Glomerular endothelial cell (primary cell): ENCODE measurements at places on chromosomes 12 and 14.

DNA sequence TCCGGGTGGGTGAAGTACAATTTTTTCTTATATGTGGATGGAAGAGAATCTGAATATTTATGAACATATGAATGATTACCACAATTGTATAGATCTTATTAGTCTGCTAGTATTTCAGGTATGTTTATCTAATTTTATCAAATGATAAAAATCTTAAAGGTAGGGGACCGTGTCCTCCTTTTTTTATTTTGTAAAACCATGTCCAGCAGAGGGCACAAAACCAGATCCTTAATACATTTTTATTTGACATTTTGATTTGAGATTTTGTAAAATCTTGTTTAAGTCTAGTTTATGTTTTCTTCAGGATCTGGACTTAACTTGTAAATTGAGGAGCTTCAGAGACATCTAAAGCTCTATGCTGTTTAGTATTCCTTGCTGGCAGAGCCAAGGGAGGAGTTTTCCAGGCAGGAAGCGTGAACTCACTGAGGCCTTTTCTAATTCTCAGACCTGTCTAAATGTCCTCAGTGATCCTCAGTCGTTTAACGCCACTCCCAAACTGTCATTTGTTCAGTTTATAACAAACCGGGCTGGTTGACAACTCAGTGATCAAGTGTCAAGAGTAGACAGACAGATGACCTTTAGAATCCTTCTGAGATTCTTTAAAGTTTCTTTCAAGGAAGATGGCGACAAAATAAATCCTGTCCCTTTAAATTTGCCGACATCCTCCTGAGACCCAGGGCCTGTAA lies 263.9 kb downstream of the KTN1 start:
- no peak for DNase-seq

GRCh38 chr14:64185184-64185583 lies 109.0 kb downstream of the ESR2 start:
- no peak for DNase-seq

DNA sequence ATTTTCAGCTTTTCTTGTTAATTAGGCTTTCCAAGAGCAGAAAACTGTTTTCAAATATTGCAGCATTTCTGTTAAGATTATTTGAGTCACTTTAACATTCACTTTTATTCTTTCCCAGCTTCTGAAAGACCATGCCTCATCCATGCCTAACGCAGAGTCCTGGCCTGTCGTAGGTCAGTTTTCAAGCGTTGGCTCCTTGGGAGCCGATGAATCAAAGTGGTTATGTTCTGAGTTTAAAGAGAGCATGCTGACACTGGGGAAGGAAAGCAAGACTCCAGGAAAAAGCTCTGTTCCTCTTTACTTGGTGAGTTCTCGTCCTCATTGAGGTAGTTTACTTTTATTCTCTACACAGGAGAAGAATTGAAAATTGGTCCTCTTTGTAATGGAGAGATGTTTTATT lies 33.1 kb downstream of the TDP1 start:
- DNase-seq = no peak

DNA sequence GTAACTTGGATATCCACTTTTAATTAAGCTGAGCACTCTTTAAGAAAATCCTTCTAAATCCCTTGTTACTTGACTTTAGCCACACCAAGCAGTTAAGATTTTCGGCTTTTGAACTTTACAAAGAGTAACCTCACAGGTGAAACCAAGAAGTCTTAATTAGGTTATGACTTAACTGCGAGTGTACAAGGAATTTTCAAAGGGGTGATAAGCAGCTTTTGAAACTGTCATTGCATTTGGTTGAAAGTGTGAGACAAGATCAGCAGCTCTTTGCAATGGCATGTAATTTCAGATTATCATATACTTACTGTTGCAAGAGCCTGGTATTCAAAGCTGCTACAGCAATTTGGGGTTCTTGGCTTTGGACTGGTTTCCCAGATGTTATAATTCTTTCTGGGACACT lies 137.5 kb downstream of the TMEM117 start:
- DNase-seq = no peak

- DNase-seq = no peak
Observed at GRCh38 chr14:56798447-56799342, 11.6 kb downstream of the OTX2 start.
